ENCODE measurements at places on chromosomes 1 and 21. TPM values are rescaled to one million over a fixed set of nuclear protein-coding genes. Genes with fewer than 3 reads are reported as not detected.

DNA sequence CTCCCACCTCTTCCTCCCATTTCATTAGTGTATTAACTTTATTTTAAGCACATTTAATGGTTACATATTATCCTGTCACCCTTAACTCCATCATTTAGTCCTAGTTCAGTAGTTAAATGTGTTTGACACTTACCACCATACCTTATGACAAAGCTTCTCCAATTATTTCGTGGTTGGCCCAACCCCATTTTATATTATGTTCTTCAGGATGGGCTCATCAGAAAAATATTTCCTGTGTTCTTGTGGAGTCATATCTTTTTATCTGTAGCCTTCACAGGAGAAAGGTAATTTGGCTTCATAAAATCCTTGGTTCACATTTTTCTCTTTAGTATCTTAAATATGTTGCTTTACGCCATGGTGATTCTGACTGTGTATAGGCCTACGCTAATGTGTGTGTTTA, 142.3 kb upstream of the COL6A1 start:
- DNase-seq = no peak

- no peak for DNase-seq
These were observed 12.2 kb downstream of the NGF start for GRCh38 chr1:115325874-115326273.

- no peak for DNase-seq
These were observed 18.0 kb upstream of the SLC45A1 start for GRCh38 chr1:8299963-8300362.

DNA sequence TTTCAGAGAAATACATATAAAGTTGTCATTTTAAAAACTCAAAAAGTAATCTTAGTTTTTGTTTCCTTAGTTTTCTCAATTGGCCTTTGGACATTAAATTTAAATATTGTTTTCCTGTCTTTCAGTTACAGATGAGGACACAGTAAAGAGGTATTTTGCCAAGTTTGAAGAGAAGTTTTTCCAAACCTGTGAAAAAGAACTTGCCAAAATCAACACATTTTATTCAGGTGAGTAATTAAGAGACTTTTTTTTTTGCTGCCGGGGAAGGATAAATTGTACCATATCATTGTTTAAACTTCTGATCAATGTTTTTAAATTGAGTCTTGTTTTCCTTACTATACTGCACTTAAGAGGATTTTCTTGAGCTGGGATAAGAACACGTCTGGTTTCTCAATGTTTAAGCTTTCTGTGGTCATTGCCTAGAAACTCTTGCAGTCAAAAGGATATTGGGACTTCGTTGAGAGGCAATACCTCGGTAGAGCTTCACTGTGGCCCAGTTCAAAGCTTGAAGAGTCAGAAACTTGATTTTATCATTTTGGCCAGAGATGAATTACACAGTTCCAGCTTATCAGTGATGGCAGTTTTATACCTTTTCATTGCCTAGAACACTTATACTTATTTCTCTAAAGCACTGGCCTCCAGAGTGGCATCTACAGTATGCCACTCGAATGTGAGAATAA, 124.9 kb upstream of the KIAA1614 start:
- DNase-seq = no peak

DNA sequence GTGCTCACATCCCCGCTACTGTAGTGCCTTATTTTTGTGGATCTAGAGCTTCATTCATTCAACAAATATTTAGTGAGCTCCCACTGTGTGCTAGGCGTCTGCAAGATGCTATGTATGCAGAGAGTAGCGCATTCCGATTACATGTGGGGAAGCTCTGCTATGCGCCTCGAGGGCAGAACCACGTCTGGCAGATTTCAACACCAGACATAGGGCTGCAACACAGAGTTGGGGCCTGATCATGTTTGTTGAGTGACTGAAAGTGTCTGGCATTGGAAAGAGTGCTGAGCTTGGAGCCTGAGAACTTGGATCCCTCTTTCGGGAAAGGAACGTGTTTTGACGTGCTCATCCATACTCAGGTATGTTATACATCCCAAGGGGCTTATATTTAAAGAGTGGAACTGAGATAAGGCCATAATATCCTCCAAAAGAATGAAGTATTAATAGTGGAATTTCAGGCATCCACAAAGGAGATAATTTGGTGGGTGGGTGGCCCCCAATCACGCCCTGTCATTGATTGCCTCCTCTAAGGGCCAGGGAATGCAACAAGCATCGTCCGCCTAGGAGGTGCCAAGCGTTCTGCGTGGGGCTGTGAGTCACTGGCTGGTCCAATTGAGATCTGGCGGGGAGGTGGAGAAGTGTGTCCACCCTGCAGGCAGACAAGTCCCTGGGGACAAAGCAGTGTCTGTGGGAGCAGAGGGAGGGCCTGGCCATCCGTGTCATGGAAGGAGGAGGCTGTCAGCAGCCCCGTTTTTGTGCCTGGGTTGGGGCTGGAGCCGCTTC, 62.8 kb upstream of the ZBTB40 start:
- no peak for DNase-seq

GJC2 gene
- 1.0 TPM for polyA plus RNA-seq

GRCh38 chr1:8315573-8316475, 2.1 kb upstream of the SLC45A1 start:
- DNase-seq = no peak

TRABD2B gene
- polyA plus RNA-seq = 18.7 TPM

GRCh38 chr1:242692988-242693387, 168.5 kb upstream of the PLD5 start:
- no peak for DNase-seq

- DNase-seq = peak; percentile 46
These were observed at the start of gene MIA3 for GRCh38 chr1:222618001-222618879. Gene MIA3, plus strand, starts transcription at chr1:222618097. Its CDS starts 14 bp downstream, at chr1:222618111.

CFAP107 gene
- polyA plus RNA-seq = 1.1 TPM

LRRC71 gene
- 0.63 TPM for polyA plus RNA-seq

MROH7 gene
- 7.5 TPM for polyA plus RNA-seq

GRCh38 chr1:72845381-72845780, 563.0 kb upstream of the NEGR1 start:
- no peak for DNase-seq

GRCh38 chr1:15954316-15954715, 21.6 kb downstream of the ZBTB17 start:
- DNase-seq = no peak

DNA sequence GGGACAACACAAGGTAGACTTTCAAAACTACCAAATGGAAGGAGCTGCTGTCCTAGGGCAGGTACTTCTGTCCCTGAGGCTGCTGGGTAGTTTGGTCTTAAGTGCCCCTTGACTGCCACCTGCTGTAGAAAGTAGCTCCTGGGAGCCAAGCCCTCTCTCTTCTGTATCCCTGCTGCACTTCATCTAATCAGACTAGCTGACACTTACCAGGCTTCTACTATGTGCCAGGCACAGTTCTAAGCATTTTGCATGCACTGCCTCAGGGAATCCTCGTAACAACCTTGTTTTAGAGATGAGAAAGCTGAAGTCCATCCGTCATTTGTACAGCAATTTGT, 15.9 kb upstream of the SRSF4 start:
- no peak for DNase-seq

DNA sequence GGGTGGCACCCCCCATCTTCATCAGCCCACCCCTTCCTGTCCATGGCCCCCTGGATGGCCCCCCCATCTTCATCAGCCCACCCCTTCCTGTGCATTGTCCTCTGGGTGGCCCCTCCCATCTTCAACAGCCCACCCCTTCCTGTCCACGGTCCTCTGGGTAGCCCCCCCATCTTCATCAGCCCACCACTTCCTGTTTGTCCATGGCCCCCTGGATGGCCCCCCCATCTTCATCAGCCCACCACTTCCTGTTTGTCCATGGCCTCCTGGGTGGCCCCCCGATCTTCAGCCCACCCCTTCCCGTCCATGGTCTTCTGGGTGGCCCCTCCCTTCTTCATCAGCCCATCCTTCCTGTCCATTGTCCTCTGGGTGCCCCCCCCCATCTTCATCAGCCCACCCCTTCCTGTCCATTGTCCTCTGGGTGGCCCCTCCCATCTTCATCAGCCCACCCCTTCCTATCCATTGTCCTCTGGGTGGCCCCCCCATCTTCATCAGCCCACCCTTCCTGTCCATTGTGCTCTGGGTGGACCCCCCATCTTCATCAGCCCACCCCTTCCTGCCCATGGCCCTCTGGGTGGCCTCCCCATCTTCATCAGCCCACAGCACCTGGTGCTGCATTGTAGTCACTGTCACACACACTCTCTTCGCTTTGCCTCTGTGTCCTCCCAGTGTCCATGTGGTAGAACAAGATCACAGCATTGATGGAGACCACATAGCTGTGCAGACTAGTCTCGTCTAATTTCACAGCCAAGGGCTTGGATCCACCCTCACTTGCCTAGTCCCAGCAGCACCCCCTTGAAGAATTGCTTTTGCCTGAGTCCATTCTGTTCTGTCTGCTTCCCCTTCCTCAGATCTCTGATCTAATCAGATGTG, 95.9 kb downstream of the PCBP3 start:
- no peak for DNase-seq

S100A7A gene
- polyA plus RNA-seq = not detected

USH2A gene
- 0.22 TPM for polyA plus RNA-seq

DNA sequence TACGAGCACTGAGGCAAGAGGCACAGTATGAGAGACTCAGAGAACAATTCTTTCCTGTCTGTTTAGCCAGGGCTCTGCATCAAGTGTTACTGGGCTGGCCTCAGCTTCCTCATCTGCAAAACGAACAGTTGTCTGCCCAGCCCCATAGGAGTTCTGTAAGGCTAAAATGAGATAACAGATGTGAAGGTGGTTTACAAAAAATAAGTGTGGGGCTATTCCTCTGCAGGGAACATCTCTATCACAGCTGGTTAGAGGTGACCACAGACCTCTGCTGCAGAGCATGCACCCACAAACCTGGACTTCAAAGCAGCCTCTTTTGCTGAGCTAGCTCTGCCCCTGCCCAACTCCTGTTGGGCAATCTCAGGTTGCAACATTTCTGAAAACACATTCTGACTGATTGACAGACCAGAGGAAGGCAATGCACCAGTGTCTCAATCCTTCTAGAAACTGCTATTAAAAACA, 10.5 kb upstream of the OLIG1 start:
- DNase-seq = no peak

DNA sequence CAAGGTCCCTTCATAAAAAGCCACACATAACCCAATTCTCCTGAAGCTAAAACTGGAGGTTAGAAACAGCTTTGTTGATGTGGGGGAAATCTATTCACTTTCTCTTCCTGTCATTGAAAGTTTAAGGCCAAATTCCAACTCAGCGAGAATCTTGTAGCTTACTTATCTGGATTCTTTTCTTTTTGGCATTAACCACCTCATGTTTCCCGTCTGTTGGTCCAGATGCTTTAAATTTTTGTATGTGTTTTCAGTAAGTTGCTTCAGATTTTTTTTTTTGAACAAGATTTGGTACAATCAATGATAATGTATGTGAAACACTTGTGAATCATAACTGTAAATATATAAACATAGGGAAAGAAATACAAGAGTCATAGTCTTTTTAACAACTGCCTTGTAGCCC, 33.7 kb upstream of the NEK7 start:
- DNase-seq = no peak

TAL1 gene
- 5.6 TPM for polyA plus RNA-seq

RAB3B gene
- polyA plus RNA-seq = 5.4 TPM

DNA sequence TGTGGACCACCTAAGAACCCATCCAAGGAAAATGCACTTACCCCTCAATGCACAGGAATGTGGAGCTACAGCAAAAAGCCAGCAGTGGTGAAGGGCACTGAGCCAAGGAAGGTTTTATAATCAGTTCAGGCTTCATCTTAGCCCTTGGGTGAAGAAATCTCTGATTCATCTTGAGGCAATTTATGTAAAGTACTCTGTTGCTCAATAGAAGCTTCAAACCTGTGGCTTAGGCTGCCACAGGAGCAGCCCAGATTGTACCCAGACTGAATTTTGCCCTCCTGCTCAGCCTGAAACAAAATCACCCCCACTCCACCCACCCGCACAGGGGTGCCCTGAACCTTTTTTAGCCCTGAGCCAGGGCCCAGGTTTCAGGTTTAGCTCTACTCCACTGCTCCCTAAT, at the start of gene S100A12:
Gene S100A12, minus strand, starts transcription at position 111 of the 400 bp plus-strand sequence. CDS start 1,029 bp downstream, outside the sequence.
- DNase-seq = no peak

- no peak for DNase-seq
These were observed 10.6 kb downstream of the CEP170 start for GRCh38 chr1:243244432-243244841.

GRCh38 chr1:159509440-159510228, 26.2 kb downstream of the OR10J5 start:
- DNase-seq = no peak

DNA sequence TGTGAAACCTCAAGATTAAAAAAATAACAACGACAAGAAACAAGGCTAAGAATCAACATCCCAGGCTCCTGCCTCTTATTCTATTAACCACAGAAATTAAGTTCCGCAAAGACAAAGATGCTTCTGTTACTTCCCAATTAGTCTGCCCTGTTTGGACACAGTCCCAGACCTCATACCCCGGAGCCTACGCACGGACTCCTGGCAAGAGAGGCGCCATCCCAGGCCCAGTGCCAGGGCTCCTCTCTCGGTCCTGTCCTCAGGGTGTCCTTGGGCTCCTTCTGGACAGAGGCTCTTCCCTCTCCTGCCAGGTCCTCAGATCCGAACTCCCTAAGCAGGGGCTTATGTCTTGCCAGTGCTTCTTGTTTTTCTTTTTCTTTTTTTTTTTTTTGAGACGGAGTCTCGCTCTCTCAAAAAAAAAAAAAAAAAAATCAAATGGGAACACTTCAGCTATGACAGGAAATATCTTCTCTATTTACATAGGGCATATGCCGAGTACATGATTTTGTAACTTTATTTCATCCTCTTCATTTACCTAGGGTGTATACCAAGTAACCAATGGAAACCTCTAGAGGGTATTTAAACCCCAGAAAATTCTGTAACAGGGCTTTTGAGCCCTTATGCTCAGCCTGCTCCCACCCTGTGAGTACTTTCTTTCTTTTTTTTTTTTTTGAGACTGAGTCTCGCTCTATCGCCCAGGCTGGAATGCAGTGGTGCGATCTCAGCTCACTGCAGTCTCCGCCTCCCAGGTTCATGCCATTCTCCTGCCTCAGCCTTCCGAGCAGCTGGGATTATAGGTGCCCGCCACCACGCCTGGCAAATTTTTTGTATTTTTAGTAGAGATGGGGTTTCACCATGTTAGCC, 11.7 kb upstream of the ENO1 start:
- DNase-seq = no peak

DNA sequence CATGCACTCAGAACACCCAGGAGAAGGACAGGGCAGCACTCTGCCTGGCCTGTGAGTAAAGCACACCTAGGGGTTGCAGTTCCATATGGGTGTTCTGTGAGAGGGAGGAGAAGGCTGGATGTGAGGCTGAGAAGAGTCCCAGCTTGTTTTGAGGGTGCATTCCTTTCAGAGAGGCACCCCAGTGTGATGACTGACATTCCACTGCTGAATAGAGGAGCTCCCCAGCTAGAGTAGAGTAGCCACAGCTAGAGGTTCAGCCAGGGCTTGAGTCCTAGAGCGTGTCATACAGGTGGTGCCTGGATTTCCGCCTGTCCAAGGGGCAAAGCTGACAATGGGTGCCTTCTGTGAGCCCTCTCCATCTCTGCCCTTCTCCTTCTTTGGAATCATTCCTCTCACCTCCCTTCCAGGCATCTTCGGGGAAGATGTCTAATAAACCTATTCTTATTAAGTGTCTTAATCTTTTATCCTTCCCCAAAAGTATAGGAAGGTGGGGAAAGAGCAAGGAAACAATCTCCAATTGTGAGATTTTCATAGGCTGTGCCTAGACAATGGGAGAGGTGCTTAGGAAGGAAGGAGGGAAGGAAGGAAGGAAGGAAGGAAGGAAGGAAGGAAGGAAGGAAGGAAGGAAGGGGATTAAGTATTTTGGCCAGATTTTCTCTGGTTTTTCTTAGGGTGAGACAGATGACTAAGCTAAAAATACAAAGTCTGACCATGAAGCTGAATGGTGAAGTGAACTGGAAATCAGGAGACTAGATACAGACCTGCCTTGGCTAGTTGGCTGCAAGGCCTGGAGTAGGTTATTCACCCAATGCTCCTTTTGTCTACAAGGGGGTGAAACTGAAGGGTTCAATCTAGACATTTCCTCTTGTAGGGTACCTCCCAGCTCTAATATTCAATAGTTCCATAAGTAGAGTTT, 43.6 kb upstream of the SYT6 start:
- no peak for DNase-seq

Measured in renal cortex interstitium (tissue), 15 donors.